ENCODE measurements at places on chromosomes 1 and 21. TPM values are rescaled to one million over a fixed set of nuclear protein-coding genes. Genes with fewer than 3 reads are reported as not detected.

Gene KRTAP10-11
- not detected for total RNA-seq

Gene NPR1
- total RNA-seq, result 0.11 TPM

Gene OLFM3
- not detected for total RNA-seq

Gene ANKRD35
- total RNA-seq, result 0.55 TPM

Gene FAM177B
- total RNA-seq, result not detected

- peaks cover 85% of the 10 kb centered on the region for H3K4me1 ChIP-seq
- no peak overlapping the region for H3K4me3 ChIP-seq
- H3K36me3 ChIP-seq, result peaks cover 3% of the 10 kb centered on the region
- H3K27ac ChIP-seq, result no peak overlapping the region
- no peaks in the 10 kb centered on the region for H3K27me3 ChIP-seq
- DNase-seq, result no peak
Measured at GRCh38 chr1:179031855-179032513, 6.3 kb downstream of the FAM20B start.

- no peaks in the 10 kb centered on the region for H3K36me3 ChIP-seq
- no peaks in the 10 kb centered on the region for H3K4me1 ChIP-seq
- no peak overlapping the region for H3K27ac ChIP-seq
- no peaks in the 10 kb centered on the region for H3K27me3 ChIP-seq
Measured at GRCh38 chr21:24716281-24716918, 890.9 kb downstream of the MRPL39 start.

DNA sequence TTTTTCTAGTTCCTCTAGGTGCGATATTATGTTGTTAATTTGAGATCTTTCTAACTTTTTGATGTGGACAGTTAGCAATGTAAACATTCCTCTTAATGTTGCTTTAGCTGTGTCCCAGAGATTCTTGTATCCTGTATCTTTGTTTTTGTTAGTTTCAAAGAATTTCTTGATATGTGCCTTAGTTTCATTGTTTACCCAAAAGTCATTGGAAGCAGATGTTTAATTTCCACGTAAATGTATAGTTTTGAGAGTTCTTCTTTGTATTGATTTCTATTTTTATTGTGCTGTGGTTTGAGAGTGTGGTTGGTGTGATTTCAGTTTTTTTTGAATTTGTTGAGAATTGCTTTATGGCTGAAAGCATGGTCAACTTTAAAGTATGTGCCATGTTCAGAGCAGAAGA, 319.4 kb downstream of the PTBP2 start:
- no peak for DNase-seq
- H3K4me1 ChIP-seq, result no peaks in the 10 kb centered on the region
- H3K36me3 ChIP-seq, result no peaks in the 10 kb centered on the region

- no peak overlapping the region for H3K4me3 ChIP-seq
- no peaks in the 10 kb centered on the region for H3K36me3 ChIP-seq
Measured at GRCh38 chr1:55320891-55321290, 105.7 kb upstream of the USP24 start.

- no peaks in the 10 kb centered on the region for H3K27me3 ChIP-seq
- H3K27ac ChIP-seq, result peak overlapping the region; percentile 86
- H3K4me3 ChIP-seq, result peak overlapping the region; percentile 48
- peak; percentile 87 for DNase-seq
- H3K4me1 ChIP-seq, result peaks cover 39% of the 10 kb centered on the region
Measured at GRCh38 chr1:89781494-89782126, 39.2 kb upstream of the LRRC8D start.

DNA sequence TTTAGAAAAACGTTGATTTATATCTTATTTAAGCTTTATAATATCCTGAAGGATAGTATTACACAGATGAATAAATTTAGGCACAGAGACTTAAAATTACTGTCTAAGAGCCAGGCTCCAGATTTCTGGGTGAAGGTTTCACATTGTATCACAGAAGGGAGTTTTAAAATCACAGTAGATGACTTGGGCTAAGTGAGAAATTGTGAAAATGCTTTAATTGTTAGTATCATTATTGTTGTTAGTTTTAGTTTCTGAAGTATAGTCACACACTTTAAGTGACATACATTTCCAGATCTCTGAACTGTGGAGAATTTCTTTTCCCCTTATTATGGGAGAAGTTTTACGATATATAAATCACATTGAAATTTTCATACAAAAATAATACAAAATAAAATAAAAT, 83.5 kb downstream of the NDUFS5 start:
- H3K4me3 ChIP-seq, result no peak overlapping the region
- H3K36me3 ChIP-seq, result no peaks in the 10 kb centered on the region
- peaks cover 8% of the 10 kb centered on the region for H3K27me3 ChIP-seq
- no peak for DNase-seq
- peaks cover 19% of the 10 kb centered on the region for H3K4me1 ChIP-seq

DNA sequence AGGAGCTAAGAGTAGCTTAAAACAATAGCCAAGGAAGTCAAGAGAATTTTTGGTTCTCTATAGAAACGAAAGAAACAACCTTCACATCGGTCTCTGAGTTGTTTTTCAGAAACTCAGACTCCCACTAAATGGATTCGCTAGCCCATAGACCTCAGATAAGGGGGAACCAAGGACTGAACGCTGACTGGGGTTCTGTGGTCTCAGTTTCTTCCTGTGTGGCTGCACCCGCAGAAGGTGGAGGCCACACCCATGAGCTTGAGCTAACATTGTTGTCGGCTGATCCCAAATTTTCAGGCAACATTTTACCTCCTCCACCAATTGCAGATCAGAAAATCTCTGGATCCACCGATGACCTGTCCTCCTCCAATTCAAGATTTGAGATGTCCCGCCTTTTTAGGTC, 456.1 kb downstream of the AJAP1 start:
- no peak overlapping the region for H3K4me3 ChIP-seq
- no peak for DNase-seq
- H3K36me3 ChIP-seq, result no peaks in the 10 kb centered on the region
- H3K27me3 ChIP-seq, result peaks cover 15% of the 10 kb centered on the region
- no peak overlapping the region for H3K27ac ChIP-seq
- peaks cover 14% of the 10 kb centered on the region for H3K4me1 ChIP-seq

GRCh38 chr1:55926906-55927471, 652.4 kb downstream of the PLPP3 start:
- H3K27me3 ChIP-seq, result peaks cover 12% of the 10 kb centered on the region
- DNase-seq, result no peak
- no peak overlapping the region for H3K27ac ChIP-seq
- H3K4me3 ChIP-seq, result no peak overlapping the region
- H3K36me3 ChIP-seq, result no peaks in the 10 kb centered on the region

DNA sequence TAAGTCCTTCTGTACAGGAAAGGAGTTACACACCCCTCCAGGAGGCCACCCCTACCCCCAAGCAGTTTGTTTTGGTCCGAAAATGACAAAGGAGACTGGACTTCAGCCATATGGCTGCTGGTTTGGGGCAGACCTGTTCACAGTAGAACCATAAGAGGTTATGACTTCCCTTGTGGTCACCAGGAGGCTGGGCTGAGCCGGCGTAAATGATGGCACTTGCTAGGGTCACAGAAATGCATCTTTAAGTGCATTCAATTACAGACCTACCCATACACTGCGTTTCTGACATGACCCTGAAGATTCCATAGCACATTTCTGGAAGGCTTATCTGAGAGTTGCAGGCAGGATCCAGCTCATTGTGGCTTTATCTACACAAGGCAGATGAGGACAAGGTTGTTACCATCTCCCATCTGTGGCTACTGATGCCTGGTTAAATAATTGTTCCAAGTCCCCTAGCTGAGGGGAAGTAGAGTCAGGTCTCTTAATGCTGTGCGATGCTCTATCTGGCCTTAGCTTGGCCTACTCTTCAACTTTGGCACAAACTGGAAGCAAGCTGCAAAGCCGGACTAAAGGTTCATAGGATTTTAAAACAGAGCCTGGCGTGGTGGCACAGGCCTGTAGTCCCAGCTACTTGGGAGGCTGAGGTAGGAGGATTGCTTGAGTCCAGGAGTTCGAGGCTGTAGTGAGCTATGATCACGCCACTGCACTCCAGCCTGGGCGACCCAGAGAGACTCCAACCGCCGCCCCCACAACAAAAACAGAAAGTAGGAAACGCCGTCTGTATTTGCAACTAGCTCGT, 1.7 kb upstream of the TRIM67 start:
- H3K27me3 ChIP-seq, result peaks cover 54% of the 10 kb centered on the region
- H3K27ac ChIP-seq, result no peak overlapping the region
- H3K4me1 ChIP-seq, result peaks cover 6% of the 10 kb centered on the region
- H3K36me3 ChIP-seq, result no peaks in the 10 kb centered on the region

DNA sequence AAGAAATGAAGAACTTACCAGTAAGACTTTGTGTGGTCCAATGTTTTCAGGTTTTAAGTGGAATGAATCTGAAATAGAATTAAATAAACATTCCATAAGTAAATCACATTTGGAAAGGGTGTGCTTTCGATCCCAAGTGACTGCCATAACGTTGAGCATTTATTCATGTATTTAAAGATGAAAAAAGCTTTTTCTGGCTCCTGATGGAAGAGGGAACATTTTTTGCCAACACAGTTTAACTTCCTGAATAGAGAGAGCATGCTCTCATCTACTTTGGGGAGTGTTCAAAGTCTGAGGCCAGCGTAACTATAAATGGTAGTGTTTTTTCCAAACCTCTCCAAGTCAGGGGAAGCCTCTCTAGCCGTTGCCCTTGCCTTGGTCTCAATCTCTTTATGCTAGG, 55.8 kb downstream of the GNG12 start:
- no peaks in the 10 kb centered on the region for H3K4me1 ChIP-seq
- no peak for DNase-seq
- H3K27me3 ChIP-seq, result peaks cover 20% of the 10 kb centered on the region
- H3K4me3 ChIP-seq, result no peak overlapping the region

All from activated CD4-positive, alpha-beta T cell treated with anti-CD3 and anti-CD28 coated beads for 36 hours (primary cell).